ENCODE measurements at places on chromosomes 5 and 9.

- DNase-seq: no peak
Observed at GRCh38 chr9:90559075-90560073, 83.2 kb downstream of the DIRAS2 start.

GRCh38 chr5:89286320-89286719, 403.3 kb upstream of the MEF2C start:
- DNase-seq: no peak

DNA sequence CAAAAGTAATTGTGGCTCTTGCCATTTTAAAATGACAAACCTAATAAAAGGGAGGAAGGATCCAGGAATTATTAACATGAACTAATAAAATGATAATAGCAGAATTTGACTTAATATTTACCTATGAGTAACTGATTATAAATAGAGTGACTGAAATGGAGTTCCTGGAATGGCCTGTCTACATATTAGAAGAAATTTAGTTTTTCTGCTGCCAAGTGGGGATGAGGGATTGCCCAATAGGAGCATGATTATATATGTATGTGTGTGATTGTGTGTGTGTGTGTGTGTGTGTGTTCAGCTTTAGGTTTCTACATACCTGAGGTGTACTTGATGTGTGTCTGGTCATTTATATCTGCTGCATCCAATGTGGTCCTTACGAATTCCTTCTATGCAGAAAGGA, 36.6 kb upstream of the ITGA1 start:
- DNase-seq: no peak

DNA sequence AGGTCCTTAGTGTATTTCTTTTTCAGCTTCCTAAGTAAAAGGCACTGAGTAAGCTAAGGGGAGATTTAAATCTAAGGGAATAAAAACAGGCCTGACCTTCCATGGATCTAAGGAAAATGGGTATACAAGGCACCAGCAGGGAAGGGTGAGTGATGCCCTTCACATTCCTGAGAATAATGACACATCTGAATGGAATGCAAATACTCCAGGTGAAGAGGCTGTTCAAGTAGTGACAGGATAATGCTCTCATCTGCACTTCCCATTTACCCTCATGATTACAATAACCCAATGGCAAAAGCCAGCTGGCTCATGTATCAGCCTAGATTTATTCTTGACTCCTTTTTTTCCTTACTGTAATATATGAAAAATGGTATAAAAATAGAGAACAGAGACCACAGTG, 216.2 kb upstream of the ACTBL2 start:
- no peak for DNase-seq

Measured in activated CD4-positive, alpha-beta T cell treated with anti-CD3 and anti-CD28 coated beads for 36 hours (primary cell).